ENCODE measurements at places on chromosomes 1 and 21. TPM values are rescaled to one million over a fixed set of nuclear protein-coding genes. Genes with fewer than 3 reads are reported as not detected.

The CFAP141 gene
- total RNA-seq = not detected

The DIO1 gene
- not detected for total RNA-seq

The HES2 gene
- total RNA-seq = not detected

The KHDRBS1 gene
- 102 TPM for total RNA-seq

The SLC22A15 gene
- 0.16 TPM for total RNA-seq

The LCE2A gene
- not detected for total RNA-seq

The KIF14 gene
- total RNA-seq = 0.05 TPM

The S100A3 gene
- not detected for total RNA-seq

The TTC34 gene
- 0.76 TPM for total RNA-seq

The CA14 gene
- total RNA-seq = not detected

The CHAF1B gene
- 2.0 TPM for total RNA-seq

The DSTYK gene
- 15.4 TPM for total RNA-seq

The C8A gene
- not detected for total RNA-seq

Measured in CD8-positive, alpha-beta T cell (primary cell).